Uterus (tissue), 4 donors: ENCODE measurements at places on chromosomes 11 and 22.

GRCh38 chr11:34509336-34509876 is 4.2 kb downstream of the ELF5 start:
- no peak overlapping the region for H3K27ac ChIP-seq
- no peak overlapping the region for H3K4me3 ChIP-seq
- H3K27me3 ChIP-seq: no peaks in the 10 kb centered on the region
- H3K36me3 ChIP-seq: no peaks in the 10 kb centered on the region
- no peak for DNase-seq

DNA sequence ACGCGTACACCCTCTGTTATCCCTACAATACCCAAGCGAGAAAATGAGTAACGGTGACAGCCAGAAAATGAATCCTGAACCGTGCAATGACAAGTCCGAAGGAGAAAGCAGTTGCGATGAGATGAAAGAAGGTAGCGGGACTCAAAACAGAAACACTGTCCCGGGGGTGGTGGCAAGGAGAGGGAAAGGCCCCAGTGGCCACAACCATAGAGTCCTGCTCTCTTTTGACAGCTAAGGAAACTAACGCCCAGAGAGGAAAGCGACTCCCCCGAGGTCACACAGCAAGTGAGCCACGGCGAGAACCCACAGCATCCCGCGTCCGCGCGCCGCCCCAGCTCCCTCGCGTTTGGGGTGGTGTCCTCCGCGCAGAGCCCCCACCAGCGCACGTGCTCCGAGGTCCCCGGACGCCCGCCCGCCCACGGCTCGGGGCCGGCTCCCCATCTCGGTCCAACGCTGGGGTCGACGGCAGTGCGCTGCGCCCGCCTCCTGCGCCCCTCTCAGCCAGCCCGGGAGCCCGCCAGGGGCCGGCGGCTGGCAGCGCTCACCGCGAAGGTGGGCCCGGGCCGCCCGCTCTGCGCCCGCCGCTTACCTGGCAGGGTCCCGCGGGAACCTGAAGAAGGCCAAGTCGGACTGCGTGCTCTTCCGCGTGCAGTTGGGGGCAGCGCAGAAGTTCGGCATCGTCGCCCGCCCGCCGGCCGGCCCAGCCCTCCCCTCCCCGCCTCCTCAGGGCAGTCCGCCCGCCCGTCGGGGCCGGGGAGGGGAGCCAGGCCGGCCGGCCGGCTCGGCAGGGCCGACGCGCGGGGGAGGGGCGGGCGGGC is 564 bp downstream of the THAP12 start:
- H3K27ac ChIP-seq: peak overlapping the region; percentile 80
- peaks cover 5% of the 10 kb centered on the region for H3K4me1 ChIP-seq
- no peaks in the 10 kb centered on the region for H3K36me3 ChIP-seq
- peak overlapping the region; percentile 96 for H3K4me3 ChIP-seq
- H3K27me3 ChIP-seq: no peaks in the 10 kb centered on the region

GRCh38 chr11:3184732-3185347 is 19.7 kb upstream of the OSBPL5 start:
- H3K27me3 ChIP-seq: no peaks in the 10 kb centered on the region
- no peak overlapping the region for H3K4me3 ChIP-seq
- no peak overlapping the region for H3K27ac ChIP-seq
- DNase-seq: no peak
- no peaks in the 10 kb centered on the region for H3K36me3 ChIP-seq
- no peaks in the 10 kb centered on the region for H3K4me1 ChIP-seq

DNA sequence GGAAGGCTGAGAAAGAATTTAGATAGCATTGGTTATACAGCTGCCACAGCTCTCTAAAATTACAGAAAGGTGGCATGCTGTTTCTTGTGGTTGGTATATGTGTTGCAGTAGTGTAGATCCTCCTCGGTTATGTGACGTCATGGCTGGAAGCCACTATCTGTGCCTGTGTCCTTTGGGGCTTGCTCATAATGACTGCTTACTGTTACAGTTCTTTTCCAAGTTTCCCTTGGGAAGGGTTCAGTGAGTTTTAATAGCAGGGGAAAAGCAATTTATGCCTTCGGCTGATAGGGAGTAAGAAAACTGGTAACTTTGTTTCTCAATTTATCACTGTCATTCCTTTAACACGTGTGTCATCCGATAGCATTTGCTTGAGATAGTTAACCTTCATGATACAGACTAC is 47.2 kb downstream of the POLD3 start:
- H3K27me3 ChIP-seq: no peaks in the 10 kb centered on the region
- no peaks in the 10 kb centered on the region for H3K4me1 ChIP-seq
- H3K27ac ChIP-seq: peak overlapping the region; percentile 69
- H3K4me3 ChIP-seq: no peak overlapping the region

- DNase-seq: peak; percentile 30
- no peaks in the 10 kb centered on the region for H3K4me1 ChIP-seq
- H3K27me3 ChIP-seq: no peaks in the 10 kb centered on the region
- peak overlapping the region; percentile 68 for H3K27ac ChIP-seq
Measured at GRCh38 chr11:40292721-40293508, 1166.5 kb downstream of the LRRC4C start.

DNA sequence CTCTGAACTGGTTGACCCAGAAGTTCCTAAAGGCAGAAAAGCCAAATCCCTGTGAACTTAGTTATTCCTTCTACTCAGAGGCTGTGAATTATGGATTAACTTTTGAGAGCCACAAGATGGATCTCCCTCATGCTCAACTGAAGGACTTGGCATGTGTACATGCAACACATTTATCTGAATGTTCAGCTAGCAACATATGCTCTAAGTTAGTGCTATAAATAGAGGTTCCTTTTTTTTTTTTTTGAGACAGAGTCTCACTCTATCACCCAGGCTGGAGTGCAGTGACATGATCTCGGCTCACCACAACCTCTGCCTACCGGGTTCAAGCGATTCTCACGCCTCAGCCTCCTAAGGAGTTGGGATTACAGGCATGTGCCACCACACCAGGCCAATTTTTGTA is 40.1 kb downstream of the EIF4ENIF1 start:
- H3K36me3 ChIP-seq: no peaks in the 10 kb centered on the region
- no peaks in the 10 kb centered on the region for H3K27me3 ChIP-seq
- H3K27ac ChIP-seq: no peak overlapping the region
- H3K4me3 ChIP-seq: no peak overlapping the region

DNA sequence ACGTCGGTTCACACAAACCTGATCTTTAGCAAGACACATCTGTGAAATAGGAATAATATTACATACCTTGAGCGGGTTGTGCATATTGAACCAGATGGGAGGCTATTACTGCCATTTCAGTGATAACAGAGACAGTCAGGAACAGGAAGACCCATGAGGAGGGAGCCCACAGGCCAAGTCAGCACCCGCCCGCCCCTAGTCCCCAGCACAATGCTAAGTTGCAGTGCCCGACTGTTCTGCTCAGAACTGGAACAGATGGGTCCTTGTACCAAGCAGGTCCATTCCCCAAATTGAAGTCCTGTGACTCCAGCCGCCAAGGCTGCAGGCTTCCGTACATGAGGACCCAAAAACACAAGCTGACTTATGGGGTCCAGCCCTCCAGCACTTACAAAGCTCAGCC is 9.3 kb downstream of the CXCR5 start:
- H3K27me3 ChIP-seq: no peaks in the 10 kb centered on the region
- H3K27ac ChIP-seq: no peak overlapping the region
- peaks cover 5% of the 10 kb centered on the region for H3K4me1 ChIP-seq
- no peak overlapping the region for H3K4me3 ChIP-seq
- no peaks in the 10 kb centered on the region for H3K36me3 ChIP-seq

- peak overlapping the region; percentile 84 for H3K4me3 ChIP-seq
- H3K27me3 ChIP-seq: no peaks in the 10 kb centered on the region
- no peaks in the 10 kb centered on the region for H3K4me1 ChIP-seq
- H3K27ac ChIP-seq: peak overlapping the region; percentile 89
- H3K36me3 ChIP-seq: no peaks in the 10 kb centered on the region
Measured at GRCh38 chr22:41799486-41800347, 762 bp upstream of the CCDC134 start.

DNA sequence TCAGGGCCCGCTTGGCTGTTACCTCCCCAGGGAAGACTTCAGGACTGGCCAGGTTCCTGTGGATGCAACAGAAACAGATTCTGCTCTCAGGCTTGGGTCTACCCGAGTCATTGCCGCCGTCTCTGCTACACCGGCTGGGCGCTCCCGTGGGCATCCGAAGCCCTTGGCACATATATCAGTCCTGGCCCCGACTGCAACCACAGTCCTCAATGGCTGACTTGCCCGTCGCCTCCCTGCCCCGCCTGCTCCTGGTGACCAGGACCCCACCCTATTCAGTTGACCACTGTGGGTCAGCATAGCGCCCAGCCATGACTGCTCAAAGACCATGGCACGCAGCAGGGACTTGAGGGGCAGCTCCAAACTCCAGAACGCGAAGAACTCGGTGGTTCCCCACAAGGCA is 64.7 kb upstream of the SLC22A12 start:
- H3K4me1 ChIP-seq: no peaks in the 10 kb centered on the region
- H3K27me3 ChIP-seq: no peaks in the 10 kb centered on the region
- no peak overlapping the region for H3K27ac ChIP-seq
- DNase-seq: no peak

- H3K4me3 ChIP-seq: peak overlapping the region; percentile 78
- peak overlapping the region; percentile 97 for H3K27ac ChIP-seq
- DNase-seq: peak; percentile 66
- H3K4me1 ChIP-seq: peaks cover 15% of the 10 kb centered on the region
- H3K27me3 ChIP-seq: no peaks in the 10 kb centered on the region
Measured at GRCh38 chr11:83070731-83071566, 748 bp downstream of the RAB30 start.

GRCh38 chr22:37258005-37258752 is 14.1 kb upstream of the RAC2 start:
- no peak for DNase-seq
- H3K4me1 ChIP-seq: no peaks in the 10 kb centered on the region
- H3K27ac ChIP-seq: no peak overlapping the region
- no peak overlapping the region for H3K4me3 ChIP-seq
- H3K36me3 ChIP-seq: no peaks in the 10 kb centered on the region
- H3K27me3 ChIP-seq: peaks cover 12% of the 10 kb centered on the region

- H3K27ac ChIP-seq: peak overlapping the region; percentile 87
- H3K36me3 ChIP-seq: no peaks in the 10 kb centered on the region
- H3K4me1 ChIP-seq: peaks cover 26% of the 10 kb centered on the region
- peaks cover 7% of the 10 kb centered on the region for H3K27me3 ChIP-seq
Measured at GRCh38 chr11:124762624-124763155, 600 bp upstream of the ESAM start.

- H3K27me3 ChIP-seq: no peaks in the 10 kb centered on the region
- DNase-seq: peak; percentile 79
- no peaks in the 10 kb centered on the region for H3K36me3 ChIP-seq
- H3K4me1 ChIP-seq: no peaks in the 10 kb centered on the region
- no peak overlapping the region for H3K27ac ChIP-seq
Measured at GRCh38 chr11:73647459-73648100, 1.2 kb downstream of the PLEKHB1 start.

GRCh38 chr22:46681010-46681409 is 57.0 kb downstream of the CERK start:
- no peaks in the 10 kb centered on the region for H3K4me1 ChIP-seq
- no peaks in the 10 kb centered on the region for H3K36me3 ChIP-seq
- DNase-seq: no peak
- no peak overlapping the region for H3K27ac ChIP-seq
- no peak overlapping the region for H3K4me3 ChIP-seq

- no peak for DNase-seq
- no peaks in the 10 kb centered on the region for H3K4me1 ChIP-seq
- H3K27ac ChIP-seq: no peak overlapping the region
Measured at GRCh38 chr11:7591107-7591894, 77.5 kb downstream of the PPFIBP2 start.

GRCh38 chr11:92026664-92027063 is 198.0 kb upstream of the FAT3 start:
- H3K36me3 ChIP-seq: no peaks in the 10 kb centered on the region
- no peak overlapping the region for H3K27ac ChIP-seq
- no peaks in the 10 kb centered on the region for H3K27me3 ChIP-seq
- DNase-seq: no peak
- no peaks in the 10 kb centered on the region for H3K4me1 ChIP-seq

DNA sequence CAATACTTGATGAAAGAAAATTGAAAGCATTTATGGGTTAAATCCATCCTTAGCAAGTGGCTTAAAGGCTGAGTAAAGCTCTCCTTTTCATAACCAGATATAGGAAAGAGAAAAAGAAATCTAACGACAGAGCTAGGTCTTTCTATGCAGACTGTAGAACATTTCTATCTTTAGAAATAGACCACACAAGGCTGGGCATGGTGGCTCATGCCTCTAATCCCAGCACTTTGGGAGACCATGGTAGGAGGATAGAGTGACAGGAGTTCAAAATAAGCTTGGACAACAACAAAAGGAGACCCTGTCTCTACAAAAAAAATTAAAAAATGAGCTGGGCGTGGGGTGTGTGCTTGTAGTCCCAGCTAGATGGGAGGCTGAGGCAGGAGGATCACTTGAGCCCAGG is 90.7 kb downstream of the APOL5 start:
- H3K4me3 ChIP-seq: no peak overlapping the region
- no peaks in the 10 kb centered on the region for H3K4me1 ChIP-seq
- H3K36me3 ChIP-seq: no peaks in the 10 kb centered on the region
- no peak overlapping the region for H3K27ac ChIP-seq
- H3K27me3 ChIP-seq: no peaks in the 10 kb centered on the region

GRCh38 chr11:133900176-133901105 is 55.1 kb upstream of the SPATA19 start:
- no peaks in the 10 kb centered on the region for H3K4me1 ChIP-seq
- H3K36me3 ChIP-seq: no peaks in the 10 kb centered on the region
- no peak for DNase-seq
- no peaks in the 10 kb centered on the region for H3K27me3 ChIP-seq

GRCh38 chr22:34760276-34761008 is 305.5 kb upstream of the ISX start:
- no peaks in the 10 kb centered on the region for H3K36me3 ChIP-seq
- no peaks in the 10 kb centered on the region for H3K4me1 ChIP-seq
- DNase-seq: no peak
- no peaks in the 10 kb centered on the region for H3K27me3 ChIP-seq
- H3K27ac ChIP-seq: no peak overlapping the region

GRCh38 chr11:96486890-96487611 is 97.2 kb downstream of the JRKL start:
- no peaks in the 10 kb centered on the region for H3K27me3 ChIP-seq
- DNase-seq: no peak
- no peaks in the 10 kb centered on the region for H3K36me3 ChIP-seq
- H3K27ac ChIP-seq: no peak overlapping the region
- H3K4me3 ChIP-seq: no peak overlapping the region

DNA sequence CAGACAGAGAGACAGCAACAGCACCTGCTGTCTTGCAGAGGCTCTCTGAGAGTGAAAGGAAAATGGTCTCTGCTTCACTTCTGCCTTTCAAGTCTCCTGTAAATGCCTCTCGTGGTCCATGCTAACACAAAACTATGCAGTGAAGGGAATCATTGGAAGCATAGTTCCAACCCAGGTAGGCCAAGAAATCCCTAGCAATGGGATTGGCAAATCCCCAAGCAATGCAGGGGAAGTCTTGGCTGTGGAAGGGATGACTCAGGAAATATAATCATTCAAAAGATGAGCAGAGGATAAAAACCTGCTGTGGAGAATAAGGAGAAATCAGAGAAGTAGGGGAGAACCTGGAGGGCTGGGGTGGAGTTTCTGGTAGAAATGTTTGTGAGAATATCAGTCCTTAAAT is 216.1 kb upstream of the ZBED5 start:
- H3K27me3 ChIP-seq: no peaks in the 10 kb centered on the region
- no peaks in the 10 kb centered on the region for H3K4me1 ChIP-seq

GRCh38 chr11:93957397-93957952 is 63.7 kb upstream of the HEPHL1 start:
- no peak overlapping the region for H3K4me3 ChIP-seq
- no peak for DNase-seq
- H3K27me3 ChIP-seq: no peaks in the 10 kb centered on the region
- H3K36me3 ChIP-seq: no peaks in the 10 kb centered on the region
- no peak overlapping the region for H3K27ac ChIP-seq
